ENCODE measurements at places on chromosomes 11 and 22.

- no peak for DNase-seq
Observed at GRCh38 chr11:119108146-119108856, 1.2 kb downstream of the C2CD2L start.

GRCh38 chr11:134578807-134579723 is 167.0 kb upstream of the B3GAT1 start:
- DNase-seq = no peak

DNA sequence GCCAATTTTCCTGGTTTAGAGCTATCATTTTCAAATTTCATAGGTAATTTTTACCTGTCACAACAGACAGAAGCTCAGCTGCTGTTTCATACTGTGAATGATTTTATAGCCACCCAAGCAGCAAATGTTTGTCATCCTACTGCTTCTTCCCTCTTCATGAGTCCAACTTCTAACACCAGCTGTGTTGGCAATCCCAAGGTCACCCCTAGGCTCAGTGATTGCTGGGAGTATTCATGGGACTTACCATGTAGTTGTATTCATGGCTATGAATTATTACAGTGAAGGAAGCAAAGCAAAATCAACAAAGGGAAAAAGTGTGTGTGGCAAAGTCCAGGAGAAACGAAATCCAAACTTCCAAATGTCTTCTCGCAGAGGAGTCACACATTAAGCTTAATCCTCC is 28.5 kb downstream of the CUL5 start:
- no peak for DNase-seq

GRCh38 chr22:24144056-24144777 is 37.1 kb upstream of the SUSD2 start:
- DNase-seq = no peak

DNA sequence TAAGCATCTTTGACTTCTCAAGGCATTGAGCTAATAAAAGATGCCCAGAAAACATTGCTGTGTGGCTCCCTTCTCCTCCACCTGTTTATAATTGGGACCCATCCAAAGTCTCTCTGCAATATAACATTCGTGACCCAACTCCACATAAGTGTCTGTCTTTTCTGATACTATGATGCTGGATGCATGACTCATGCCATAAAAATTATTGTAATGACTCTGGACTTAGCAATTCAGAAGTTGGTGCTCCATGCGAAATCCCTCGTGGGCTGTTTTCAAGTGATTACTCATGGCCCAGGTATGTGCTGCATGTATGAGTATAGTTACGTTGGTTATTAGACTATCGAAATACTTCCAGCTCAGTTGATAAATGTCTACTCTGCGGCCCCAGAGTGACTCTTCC is 11.7 kb downstream of the FJX1 start:
- DNase-seq = no peak

Data from activated CD4-positive, alpha-beta T cell treated with anti-CD3 and anti-CD28 coated beads, Interleukin-2, Interleukin-4, amounts not matched to agents 100 ng/mL and 50 ng/mL, durations not matched to agents 16 hours and 8 hours (primary cell).